ENCODE measurements at places on chromosomes 13 and 19.

DNA sequence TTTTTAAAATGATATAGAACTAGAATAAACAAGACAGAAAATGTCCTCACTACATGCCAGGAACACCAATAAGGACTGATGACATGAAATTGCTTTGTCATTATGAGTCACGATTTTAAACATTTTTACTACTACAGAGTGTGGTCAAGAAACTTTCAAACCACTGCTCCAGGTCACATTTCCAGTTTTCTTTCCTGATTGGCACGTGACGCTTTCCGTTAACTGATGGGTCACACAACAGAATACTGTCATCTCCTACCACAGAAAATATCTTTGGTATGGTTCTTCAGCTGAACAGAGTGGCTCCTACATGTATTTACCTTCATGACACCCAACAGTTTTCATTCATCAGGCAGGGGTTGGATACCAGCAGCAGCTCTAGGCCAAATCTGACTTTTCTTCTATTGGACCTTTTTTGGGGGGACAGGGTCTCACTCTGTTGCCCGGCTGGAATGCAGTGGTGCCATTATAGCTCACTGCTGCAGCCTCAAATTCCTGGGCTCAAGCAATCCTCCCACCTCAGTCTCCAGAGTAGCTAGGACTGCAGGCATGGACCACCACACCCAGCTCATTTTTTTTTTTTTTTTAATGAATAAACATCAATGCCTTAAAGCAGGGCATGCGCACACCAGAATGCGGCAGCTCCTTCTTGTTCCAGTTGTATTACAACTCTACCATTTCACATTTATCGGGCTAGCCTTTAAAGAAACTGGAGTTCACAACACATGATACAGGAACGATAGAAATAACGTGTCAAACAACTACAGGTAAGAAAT, 147.4 kb downstream of the RNF17 start:
- DNase-seq, result no peak

- DNase-seq, result no peak
These were observed 5.6 kb upstream of the ARRDC2 start for GRCh38 chr19:18002347-18002850.

GRCh38 chr19:55697698-55698097, 22.7 kb downstream of the EPN1 start:
- no peak for DNase-seq

DNA sequence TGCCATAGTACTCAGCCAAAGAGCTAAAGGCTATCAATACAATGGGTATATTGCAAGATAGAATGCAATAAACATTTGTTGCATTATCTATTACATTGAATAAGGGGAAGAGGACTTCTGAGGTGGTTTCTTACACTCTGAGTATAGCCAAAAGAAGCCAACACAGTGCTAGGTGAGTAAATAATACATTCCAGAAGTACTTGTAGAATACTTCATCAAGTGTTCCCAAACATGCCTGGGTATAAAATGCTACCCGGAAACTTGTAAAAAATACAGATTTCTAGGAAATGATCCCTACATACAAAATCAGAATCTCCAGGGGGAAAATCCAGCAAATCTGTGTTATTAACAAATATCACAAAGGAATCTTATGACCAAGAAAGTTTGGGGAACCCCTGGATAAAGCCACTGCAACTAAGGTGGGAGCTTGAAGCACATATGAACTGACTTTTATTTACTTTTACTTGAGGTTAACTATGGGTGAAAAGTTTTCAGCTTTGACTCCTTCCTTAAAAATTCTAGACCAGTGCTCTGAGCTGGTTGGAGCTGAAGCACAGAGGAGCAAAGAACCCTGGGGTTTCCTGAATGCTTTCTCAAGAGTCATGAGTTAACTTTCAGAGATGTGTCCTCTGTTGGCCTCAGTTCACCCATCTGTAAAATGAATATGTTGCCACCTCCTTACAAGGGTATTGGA, 136.0 kb downstream of the OXGR1 start:
- no peak for DNase-seq

- DNase-seq, result no peak
These were observed 10.6 kb downstream of the ACOD1 start for GRCh38 chr13:76958841-76959432.

DNA sequence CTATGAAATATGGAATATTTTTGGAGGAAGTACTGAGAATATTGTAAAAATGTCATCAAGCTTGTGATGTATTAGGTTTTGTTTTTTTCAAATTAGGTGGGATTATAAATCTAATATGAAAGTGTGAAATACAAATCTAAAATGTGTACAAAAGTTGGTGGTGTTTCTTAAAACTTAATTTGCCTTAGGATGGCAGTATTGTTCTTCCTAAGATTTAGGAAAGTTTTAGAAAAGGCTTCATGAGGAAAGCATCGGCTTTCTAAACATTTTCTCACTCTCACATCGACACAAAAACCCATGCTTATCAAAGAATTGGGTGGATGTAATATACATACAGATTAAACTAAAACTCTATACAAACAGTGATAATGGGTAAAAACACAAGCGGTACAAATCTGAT, 972.0 kb upstream of the PCDH20 start:
- DNase-seq, result no peak

- DNase-seq, result no peak
These were observed 98.8 kb downstream of the EPSTI1 start for GRCh38 chr13:42893214-42893671.

GRCh38 chr13:44809190-44809589, 180.1 kb downstream of the NUFIP1 start:
- no peak for DNase-seq

Measured in stimulated activated CD4-positive, alpha-beta T cell treated with anti-CD3 and anti-CD28 coated beads, Interleukin-12 subunit alpha, Interleukin-12 subunit beta, amount 100 ng/mL, for 24 hours (primary cell).